Upper lobe of right lung (tissue), 1 donor: ENCODE measurements at places on chromosomes 6 and 20.

GRCh38 chr6:106511288-106512047 is 117.8 kb downstream of the RTN4IP1 start:
- peak; percentile 75 for DNase-seq

GRCh38 chr6:23181356-23182110 is 612.2 kb downstream of the HDGFL1 start:
- DNase-seq: no peak

- no peak for DNase-seq
Observed at GRCh38 chr6:116405138-116405537, 34.4 kb downstream of the DSE start.

GRCh38 chr6:34877869-34878485 is 9.9 kb downstream of the TAF11 start:
- no peak for DNase-seq

DNA sequence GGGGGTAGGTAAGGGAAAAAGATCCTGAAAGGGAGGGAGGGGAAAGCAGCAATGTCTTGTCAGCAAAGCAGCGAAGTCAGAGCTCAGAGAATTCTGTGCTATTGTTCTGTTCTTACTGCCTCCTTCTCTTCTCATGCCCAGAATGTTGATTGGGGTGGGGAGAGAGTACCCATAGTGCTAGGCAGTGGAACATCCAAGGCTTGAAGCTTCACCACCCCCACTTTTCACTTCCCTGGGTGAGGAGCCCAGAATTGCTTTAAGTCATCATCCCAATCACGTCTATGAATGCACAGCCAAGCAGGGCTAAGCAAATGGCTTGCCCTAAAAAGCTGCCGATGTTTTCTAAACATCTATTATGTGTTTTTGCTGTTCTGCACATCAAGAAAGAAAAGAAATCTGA is 16.5 kb downstream of the REPS1 start:
- no peak for DNase-seq

DNA sequence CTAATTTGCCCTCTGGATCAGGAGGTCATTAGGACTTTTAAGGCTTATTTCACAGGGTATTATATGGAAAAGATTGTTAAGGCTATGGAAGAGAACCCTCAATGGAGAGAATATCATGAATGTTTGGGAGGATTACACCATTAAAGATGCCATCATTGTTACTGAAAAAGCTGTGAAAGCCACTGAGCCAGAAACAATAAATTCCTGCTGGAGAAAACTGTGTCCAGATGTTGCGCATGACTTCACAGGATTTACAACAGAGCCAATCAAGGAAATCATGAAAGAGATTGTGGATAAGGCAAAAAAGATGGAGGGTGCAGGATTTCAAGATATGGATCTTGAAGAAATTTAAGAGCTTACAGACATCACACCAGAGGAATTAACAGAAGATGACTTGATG is 798.3 kb upstream of the SLC35B3 start:
- no peak for DNase-seq

GRCh38 chr6:121760745-121761144 is 325.3 kb downstream of the GJA1 start:
- DNase-seq: no peak

GRCh38 chr6:40441150-40441549 is 146.0 kb downstream of the LRFN2 start:
- no peak for DNase-seq

GRCh38 chr6:158765499-158766068 is 53.6 kb downstream of the EZR start:
- DNase-seq: no peak

DNA sequence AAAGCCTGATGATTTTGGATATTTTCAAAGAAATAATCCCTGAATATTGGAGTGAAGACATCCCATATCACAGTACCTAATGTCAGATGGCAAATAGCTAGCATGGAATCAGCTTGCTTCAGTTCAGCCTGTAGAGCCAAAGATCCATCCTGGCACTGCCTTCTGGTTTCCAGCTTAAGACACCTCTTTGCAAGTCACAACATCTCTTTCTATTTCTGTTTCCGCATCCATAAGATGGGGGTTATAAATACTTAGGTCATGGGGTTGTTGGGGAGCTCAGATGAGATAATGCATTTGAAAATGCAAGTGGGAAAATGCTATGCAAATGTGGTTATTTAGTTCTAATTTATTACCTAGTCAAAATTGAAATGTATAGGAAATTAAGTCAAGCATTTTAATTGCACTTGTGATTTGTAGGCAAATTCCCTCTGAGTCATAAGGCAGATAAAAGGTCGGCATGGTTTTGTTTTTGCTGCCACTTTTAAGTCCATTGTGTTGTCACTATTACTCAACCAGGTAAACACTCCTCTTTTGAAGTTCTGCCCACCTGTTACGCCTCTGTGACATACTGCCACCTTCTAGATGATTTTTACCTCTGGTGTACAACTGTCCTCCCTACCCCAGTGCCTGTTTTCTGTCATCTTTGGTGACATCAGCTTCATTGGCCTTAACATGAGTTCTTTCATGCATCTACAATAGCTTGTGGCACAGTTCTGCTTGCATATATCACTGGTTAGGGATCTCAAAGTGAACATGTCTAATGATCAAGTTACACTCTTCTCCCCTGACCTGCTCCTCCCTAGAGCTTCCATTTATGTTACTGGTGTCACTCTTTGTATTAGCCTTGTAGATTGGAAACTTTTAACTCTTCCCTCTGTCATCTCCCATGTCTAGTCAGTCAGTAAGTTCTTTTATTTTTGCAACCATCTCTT is 96.6 kb downstream of the CDKAL1 start:
- DNase-seq: no peak

- DNase-seq: no peak
Observed at GRCh38 chr20:48684501-48685041, 143.2 kb downstream of the PREX1 start.

DNA sequence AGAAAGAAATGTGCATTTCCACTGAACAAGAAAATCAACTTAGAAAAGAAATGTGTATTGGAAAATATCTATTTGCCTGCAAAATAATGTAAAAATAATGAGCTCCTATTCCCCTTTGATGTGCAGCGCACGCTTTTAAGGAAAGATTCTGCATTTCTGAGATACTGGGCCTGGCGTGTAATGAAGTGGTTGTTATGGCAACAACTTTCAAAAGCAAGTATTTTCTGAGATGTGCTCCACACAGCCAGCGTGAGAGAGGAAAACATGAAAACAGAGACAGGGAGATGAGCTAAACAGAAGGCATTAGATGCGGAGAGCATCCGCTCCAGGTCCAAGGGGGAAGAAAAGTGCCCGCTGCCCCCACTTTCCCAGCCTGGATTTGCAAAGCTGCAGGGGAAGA is 39.1 kb upstream of the GTSF1L start:
- no peak for DNase-seq

GRCh38 chr6:16318538-16318937 is 80.2 kb downstream of the GMPR start:
- DNase-seq: no peak

- no peak for DNase-seq
Observed at GRCh38 chr6:87297119-87297518, 25.3 kb upstream of the SMIM8 start.

DNA sequence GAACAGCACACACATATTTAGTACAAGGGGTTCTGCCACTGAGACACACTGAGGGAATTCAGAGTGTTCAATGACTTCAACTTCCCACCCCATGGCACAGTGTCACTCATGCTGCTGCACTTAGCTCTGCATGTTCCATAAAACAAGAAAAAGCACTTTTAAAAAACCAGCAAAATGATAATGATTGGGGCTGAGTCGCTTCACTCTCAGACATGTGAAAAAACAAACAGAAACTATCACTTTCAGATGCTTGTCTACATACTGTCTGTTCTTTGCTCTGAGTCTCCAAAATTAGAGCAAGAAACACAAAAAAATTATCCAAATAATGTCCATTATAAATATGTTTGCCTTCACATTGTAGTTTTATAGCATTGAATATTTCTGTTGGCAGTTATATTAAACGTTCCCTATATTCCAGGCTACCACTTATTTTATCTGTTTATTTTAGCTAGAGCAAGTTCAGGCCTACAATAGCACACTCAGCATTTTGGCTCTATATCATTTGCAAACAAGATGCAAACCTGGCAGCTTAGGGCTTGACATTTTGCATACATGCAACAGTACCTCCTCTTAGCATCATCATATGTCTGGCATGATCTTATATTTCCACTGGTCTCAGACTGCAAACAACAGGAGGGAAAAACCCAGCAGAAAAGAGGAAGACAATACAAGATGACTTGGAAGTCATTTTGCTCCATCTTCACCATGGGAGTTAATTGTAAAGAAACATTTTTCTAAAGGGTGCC is 398.8 kb downstream of the HACE1 start:
- no peak for DNase-seq

DNA sequence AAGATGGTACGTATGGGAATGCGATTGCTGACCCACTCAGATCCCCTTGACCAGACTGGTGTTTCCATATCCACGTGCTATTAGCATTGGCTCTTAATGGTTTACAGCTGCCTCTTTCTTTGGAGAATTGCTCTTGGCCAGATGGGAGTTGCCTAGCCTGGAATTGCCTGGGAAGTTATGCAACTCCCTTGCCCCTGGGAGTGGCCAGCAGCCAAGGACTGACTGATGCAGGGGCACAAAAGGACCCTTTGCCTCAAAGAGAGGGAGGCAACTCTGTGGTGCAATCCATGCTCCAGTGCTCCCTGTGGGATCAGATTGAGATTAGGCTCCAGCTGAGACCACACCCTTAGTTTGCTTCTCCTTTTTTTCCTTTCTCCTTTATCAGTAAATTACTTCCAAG is 203.5 kb upstream of the JAG1 start:
- no peak for DNase-seq

- no peak for DNase-seq
Observed at GRCh38 chr6:88605271-88605670, 358.1 kb downstream of the RNGTT start.

- DNase-seq: no peak
Observed at GRCh38 chr20:10594296-10594868, 79.4 kb downstream of the JAG1 start.

DNA sequence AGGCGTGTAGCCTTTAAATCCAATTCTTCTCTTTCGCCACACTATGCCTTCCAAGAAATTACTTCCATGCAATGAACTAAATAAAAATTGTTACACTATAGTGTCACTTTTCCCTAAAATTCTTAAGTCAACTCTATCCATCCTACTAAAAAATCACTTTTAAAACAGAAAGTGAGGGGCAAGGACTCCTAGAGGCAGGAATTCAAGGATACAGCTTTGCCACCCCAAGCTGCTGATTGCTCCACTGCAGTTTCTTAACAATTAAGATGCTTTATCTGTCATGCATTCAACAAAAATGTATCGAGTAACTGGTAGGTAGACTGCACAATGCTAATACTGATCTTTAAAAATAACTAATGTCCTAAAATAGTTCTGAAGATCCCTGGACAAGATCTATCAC is 4.3 kb downstream of the MCM9 start:
- DNase-seq: no peak

DNA sequence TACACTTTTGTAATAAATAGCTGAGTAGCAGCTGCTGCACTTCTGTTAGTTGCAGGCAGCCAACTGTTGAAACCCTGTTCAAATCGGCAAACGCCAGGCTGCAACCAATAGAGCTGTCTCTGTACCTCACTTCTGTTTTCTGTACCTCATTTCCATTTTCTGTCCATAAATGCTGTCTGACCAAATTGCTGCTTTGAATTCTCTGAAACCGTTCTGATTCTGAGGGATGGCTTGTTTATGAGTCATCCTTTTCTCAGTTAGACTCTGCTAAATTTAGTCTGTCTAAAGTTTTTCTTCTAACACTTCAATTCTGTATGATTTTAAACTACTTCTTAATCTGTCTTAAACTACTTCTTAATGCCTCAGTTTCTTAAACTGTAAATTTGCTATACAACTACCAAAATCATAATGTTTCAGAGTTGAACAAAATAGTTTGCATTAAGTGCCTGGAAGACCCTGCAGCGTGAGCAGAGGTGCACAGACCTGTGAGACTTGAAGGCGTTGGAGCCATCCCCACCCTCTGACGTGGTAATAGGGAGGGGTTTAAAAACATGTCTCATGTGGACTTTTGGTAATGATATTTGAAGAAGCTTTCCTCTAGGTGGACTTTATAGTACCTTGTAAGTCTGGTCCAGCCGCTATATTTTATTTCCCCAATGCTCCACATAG is 9.6 kb downstream of the BTNL2 start:
- no peak for DNase-seq

- DNase-seq: no peak
Observed at GRCh38 chr6:82183642-82184282, 63.8 kb downstream of the IBTK start.

GRCh38 chr20:11216451-11217314 is 542.9 kb upstream of the JAG1 start:
- no peak for DNase-seq

DNA sequence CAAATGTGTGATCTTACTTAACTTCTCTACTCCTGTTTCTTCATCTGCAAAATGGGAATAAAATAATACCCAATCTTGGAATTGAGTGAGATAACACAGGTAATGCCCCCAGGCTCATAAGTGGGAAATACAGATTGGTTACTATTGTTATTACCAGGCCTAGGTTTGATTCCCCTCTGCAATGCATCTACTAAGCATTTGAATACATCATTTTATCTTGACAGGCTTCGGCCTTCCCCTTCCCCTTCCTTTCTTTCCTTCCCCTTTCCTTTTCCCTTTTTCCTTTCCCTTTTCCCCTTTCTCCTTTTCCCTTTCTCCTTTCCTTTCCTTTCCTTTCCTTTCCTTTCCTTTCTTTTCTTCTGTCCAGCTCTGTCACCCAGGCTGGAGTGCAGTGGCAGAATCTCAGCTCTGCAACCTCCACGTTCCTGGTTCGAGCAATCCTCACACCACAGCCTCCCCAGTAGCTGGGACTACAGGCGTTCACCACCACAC is 7.3 kb upstream of the HNF4A start:
- no peak for DNase-seq

- peak; percentile 84 for DNase-seq
Observed at GRCh38 chr20:461254-462198, 807 bp downstream of the TBC1D20 start.

DNA sequence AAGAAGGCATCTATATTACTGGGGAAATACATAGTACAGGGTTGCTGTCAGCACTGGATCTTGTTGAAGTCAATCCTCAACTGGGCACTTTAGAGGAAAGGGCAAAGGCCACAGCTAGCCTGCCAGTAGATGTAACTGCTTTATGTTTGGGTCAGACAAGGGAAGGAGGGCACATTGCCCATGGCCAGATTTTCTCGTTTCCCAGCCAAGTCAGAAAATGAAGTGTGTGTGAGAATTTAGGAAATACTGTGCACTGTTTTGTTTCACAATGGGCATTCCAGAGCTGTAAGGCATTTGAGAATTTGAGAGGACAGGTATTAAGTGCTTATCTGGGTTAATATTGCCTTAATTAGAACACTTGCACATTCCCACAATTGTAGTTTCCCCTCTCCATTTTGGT is 183.9 kb upstream of the MCHR2 start:
- no peak for DNase-seq

GRCh38 chr20:44856442-44856841 is 29.1 kb upstream of the YWHAB start:
- no peak for DNase-seq

GRCh38 chr6:112562301-112563231 is 215.4 kb downstream of the RFPL4B start:
- no peak for DNase-seq

GRCh38 chr6:134413241-134413643 is 95.3 kb upstream of the SGK1 start:
- DNase-seq: no peak
